Activated naive CD8-positive, alpha-beta T cell treated with anti-CD3 and anti-CD28 coated beads for 36 hours (primary cell): ENCODE measurements at places on chromosomes 4 and X. TPM values are rescaled to one million over a fixed set of nuclear protein-coding genes. Genes with fewer than 3 reads are reported as not detected.

- DNase-seq, result no peak
Observed at GRCh38 chrX:127879585-127879984, 172.6 kb downstream of the ACTRT1 start.

DNA sequence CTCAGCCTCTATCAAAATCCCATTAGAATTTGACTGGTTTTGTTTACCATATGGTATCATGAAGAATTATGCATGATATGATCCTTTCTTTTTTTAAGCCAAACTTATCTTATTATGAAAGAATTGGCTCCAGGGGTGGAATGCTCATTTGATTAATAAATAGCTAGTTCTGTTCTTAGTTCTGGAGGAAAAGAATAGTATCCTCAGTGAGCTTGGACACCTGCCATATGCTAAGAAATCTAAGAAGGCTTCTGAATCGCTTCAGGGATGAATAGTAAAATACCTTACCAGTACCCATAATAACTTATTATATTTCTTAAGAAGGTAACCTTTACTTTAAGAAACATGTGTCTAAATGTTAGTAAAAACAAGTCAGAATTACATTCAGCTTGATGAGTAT, 803.6 kb downstream of the ADGRL3 start:
- no peak for DNase-seq

GRCh38 chr4:99077177-99077576, 11.4 kb downstream of the ADH5 start:
- no peak for DNase-seq

GRCh38 chr4:138317175-138317748, 75.1 kb upstream of the SLC7A11 start:
- no peak for DNase-seq

DNA sequence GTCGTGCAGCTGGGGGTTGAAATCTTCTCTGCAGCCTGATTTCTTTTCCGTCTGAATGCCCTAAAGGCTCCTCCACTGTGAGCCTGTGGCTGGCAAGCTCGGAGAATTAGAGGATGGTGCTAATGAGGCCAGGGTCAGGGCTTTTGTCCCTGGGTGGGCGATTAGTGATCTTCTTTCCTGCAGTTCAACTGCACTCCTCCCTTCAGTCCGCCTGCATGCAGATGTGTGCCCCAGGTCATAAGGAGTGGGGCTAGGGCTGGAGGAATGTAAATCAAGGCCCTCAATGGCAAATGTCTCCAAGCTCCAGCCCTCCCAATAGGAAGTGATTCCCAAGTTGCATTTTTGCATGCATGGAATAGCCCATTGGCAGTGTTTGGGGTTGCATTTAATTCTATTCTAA, 405.0 kb downstream of the AFF2 start:
- no peak for DNase-seq

DNA sequence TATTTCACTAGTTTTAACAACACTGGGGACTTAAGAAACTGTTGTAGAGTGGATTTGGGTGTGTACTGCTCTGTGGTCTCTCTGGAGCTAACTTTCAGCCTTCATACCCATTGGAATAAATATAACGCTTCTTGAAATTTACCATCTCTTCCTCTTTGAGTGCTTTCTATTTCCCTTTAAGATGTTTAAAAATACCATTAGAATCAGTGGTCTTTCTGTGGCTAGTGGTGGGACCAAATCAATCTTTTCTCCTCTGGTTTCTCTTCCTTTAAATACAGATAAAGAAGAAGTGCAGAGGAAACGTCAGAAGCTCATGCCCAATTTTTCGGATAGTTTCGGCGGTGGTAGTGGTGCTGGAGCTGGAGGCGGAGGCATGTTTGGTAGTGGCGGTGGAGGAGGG, 92.0 kb downstream of the NFKB1 start:
- DNase-seq, result no peak

TBX22 gene
- total RNA-seq, result not detected

DNA sequence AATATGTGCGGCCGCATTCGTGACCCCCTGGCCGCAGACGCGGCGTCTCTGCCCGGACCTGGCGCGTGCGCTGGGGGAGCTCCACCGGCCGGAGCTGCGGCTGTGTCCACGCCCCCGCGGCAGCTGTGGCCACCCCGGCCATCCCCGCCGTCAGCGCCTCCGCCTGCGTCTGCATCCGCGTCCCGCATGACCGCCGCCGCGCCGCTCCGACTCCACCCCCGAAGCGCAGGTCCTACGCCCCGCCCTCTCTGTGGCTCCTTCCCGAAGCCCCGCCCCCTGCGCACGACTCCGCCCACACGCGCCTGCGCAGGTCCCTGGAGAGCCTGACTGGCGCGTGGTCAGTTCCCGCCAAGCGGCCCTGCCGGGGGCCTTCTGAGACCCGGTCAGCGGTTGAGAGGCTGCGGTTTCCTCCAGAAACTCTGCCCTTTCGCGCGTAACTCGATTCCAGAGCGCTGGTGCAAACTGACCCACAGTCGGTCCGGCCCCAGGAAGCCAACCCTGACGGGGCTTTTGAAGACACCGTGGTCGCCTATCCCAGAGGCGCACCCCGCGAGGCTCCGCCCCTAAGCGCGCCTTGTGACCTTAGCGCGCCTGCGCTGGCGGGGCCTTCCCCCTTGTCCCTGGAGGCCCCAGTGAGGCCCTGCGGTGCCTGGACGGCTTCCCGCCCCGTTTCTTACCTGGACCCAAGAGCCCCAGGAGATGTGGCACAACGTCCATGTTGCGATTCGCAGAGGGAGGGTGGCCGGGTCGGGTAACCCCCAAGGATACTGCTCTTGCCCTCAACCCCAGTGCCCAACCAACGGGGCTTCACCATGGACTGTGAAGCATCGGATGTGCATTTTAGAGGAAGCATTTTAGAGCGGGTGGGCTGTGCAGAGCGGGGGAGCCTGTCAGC, at the start of gene LAGE3:
LAGE3 (minus strand) TSS at position 554 of the 895 bp plus-strand sequence; CDS start at position 188, 366 bp downstream.
- DNase-seq, result peak; percentile 93

FIP1L1 gene
- 82.3 TPM for total RNA-seq

TCEAL2 gene
- 0.39 TPM for total RNA-seq

VCX3B gene
- not detected for total RNA-seq

ESX1 gene
- total RNA-seq, result not detected

STK26 gene
- 76.4 TPM for total RNA-seq

BTC gene
- total RNA-seq, result not detected

- DNase-seq, result no peak
Observed at GRCh38 chrX:21735768-21736127, 22.2 kb downstream of the SMPX start.

- DNase-seq, result no peak
Observed at GRCh38 chr4:116599859-116600258, 485.5 kb downstream of the TRAM1L1 start.

DNA sequence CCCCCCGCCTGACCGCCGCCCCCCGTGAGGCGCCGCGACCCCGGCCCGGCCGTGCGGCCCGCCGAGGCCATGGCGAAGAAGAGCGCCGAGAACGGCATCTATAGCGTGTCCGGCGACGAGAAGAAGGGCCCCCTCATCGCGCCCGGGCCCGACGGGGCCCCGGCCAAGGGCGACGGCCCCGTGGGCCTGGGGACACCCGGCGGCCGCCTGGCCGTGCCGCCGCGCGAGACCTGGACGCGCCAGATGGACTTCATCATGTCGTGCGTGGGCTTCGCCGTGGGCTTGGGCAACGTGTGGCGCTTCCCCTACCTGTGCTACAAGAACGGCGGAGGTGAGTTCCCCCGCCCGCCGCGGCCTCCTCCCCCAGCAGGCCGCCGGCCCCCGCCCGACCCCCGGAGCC, 780 bp downstream of the SLC6A8 start:
- no peak for DNase-seq

EOLA2 gene
- total RNA-seq, result 42.4 TPM

GAGE12J gene
- total RNA-seq, result not detected

DNA sequence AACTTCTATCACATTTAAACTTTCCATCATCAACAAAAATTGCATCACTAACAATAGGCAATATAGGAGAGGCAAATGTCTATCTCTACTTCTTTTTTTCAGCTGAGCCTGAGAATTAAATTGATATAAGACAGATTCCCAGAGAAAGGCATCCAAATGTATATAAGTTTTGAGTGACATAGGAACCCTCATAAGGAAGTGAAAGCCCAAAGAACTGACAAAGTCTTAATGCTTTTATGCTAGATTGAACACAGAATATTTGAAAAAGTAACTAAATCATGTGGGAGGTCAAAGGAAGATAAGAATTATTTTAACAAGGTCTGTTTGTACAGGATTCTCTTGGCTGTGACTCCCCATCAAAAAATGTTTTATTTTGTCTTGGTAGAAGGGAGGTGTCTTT, 714.9 kb downstream of the GRXCR1 start:
- no peak for DNase-seq

DNA sequence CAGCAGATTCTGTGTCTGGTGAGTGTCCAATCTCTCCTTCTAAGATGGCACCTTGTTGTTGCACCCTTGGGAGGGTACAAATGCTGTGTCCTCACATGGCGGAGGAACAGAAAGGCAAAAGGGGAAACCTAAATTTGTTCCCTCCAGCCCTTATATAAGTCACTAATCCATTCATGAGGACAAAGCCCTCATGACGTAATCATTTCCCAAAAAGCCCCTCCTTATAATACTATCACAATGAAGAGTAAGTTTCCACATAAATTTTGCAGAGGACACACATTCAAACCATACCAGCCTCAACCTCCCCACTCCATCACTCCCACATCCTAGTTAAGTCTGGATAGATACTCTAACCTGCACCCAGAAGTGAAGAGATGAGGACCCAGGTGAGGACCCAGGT, 63.1 kb downstream of the USP38 start:
- no peak for DNase-seq

TMEM150C gene
- total RNA-seq, result not detected
